ENCODE measurements at places on chromosomes 2 and 18.

DNA sequence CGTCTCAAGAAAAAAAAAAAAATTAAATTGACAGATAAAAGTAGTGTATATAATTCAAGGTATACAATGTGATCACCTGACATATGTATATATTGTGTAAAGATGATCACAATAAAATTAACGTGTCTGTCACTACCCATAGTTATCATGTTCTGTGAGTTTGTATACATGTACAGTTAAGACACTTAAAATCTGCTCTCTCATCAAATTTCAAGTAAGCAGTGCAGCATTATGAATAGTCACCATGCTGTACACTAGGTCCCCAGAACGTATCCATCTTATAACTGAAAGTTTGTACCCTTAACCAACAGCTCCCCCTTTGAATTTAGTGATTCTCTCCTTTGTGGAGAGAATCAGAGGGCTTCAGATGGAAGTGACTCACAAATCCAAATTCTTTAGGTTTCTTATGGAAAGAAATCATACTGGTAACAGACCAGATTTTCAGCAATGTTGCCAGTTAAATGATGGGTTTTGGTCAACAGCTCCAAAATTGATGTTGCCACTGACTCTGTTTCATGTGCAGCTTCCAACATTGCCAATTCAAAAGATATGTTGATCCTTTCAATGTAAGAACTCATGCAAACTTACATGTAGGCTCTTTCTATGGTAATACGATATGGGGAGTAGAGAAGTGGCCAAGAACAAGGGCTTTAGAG lies 281.5 kb downstream of the AFF3 start:
- DNase-seq, result no peak

DNA sequence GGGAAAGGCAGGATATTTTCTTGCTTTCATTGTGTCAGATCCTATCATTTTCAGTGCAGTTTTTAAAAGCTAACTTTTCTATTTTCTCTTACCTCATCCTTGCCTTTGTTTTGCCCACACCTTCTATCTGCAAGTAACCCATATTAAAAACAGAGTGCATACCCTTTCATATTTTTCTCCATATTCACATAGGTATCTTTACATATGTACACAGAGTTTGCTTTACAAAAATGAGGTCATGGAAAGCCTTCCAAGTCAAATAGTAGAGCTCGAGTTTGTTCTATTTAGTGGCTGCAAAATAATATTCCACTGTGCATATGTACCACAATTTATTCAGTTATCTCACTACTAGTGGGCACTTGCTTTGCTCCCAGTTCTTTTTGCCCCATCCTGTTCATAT lies 3.9 kb upstream of the DHRS9 start:
- DNase-seq, result no peak

DNA sequence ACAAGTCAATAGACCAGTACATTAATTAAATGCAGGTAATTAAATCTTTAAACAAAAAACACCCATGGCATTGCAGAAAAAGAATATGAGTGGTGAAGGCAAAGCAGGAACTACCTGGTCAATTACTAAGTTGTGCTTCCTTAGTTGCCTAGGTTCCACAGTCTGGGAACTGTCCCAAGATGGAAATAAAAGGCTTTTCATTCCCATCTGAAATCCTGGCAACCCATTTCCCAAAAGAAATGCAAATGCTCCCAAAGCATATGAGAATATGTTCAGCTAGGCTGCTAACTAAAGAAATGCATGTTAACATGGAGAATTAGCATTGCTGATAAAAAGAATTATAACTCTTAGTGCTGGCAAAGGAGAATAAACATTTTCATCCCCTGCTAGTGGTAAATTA lies 177.8 kb downstream of the TMEM163 start:
- DNase-seq, result no peak

DNA sequence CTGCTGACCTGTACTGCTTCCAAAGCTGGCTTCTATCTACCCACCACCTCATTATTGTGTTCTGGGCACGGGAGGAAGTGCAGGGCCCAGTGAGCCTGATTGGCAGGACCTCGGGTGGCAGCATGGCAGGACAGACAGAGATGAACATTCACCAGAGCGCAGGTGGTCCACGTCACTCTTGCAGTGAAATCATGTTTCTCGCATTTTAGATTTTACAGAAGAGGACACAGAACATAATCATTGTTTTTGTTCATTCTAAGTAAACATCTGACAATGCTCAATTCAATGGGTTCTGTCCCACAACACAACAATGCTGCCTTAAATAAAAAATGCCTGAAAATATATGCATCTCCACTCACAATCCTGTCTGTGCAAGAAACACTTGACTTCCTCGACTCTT lies 11.5 kb upstream of the BIN1 start:
- no peak for DNase-seq

DNA sequence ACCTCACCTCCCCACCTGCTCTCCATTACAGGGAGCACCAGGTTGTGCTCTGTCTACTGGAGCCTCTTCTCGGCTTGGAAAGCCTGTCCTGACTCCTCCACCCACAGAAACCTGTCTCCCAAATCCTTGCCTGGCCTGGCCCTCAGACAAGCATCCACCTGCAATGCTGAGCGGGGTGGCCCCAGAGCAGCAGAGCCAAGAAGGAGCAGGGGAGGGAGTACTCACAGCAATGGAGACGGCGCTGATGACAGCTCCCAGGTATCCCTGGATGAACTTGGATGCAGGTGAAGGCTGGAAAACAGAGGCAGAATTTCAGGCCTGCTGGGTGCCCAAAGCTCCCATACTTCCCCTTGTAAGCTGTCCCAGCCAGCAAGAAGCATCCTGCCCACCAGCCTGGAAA lies 72.8 kb downstream of the SFXN5 start:
- no peak for DNase-seq

GRCh38 chr2:98697651-98698337 lies 33.1 kb downstream of the MGAT4A start:
- no peak for DNase-seq

DNA sequence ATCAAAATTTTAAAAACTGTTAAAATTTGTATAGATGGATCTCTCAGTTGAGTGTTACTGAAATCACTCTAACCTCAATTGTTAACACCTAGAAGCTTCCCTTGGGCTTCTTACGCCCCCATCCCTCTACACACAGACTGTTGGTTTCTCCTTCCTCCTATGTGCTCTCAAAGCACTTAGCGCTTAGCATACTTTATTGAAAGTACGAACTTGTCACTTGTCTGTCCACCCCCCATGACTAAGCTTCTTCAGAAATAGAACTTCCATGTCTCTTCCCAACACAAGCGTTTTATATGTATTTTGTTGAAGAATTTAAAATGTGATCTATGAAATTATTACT lies 441 bp downstream of the MPHOSPH10 start:
- DNase-seq, result no peak
